ENCODE measurements at places on chromosomes 16 and 17.
A peak's percentile ranks its signal among the peaks of the same experiment; 100 is the strongest.

DNA sequence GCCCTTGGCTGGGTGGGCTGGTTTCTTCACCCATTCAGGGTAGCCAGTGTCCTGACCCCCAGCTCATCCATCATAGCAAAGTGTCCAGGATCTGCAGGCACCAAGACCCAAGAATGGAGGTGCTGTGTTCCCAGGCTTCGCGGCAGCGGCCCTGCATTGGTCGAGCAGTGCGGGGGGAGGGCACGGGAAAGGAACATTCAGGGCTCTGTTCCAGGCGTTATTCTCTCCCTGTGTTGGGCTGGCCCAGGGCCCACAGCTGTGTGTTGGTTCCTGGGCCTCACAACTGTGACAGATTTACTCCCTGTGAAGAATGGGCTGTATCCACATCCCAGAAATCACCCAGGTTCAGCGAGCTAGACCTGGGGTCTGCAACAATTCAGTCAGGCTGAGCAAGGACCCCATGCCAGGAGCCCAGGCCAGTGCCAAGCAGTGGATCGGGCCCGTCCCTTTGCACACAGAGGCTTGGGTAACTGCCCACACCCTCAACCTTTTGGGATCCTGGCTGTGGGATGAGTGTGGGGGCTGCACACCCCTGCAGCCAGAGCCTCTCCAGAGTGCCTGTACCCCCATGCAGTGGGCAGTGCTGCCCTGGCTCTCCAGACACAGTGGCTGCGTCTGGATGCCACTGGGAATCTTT lies 10.0 kb downstream of the GPT2 start:
- no peak for DNase-seq

DNA sequence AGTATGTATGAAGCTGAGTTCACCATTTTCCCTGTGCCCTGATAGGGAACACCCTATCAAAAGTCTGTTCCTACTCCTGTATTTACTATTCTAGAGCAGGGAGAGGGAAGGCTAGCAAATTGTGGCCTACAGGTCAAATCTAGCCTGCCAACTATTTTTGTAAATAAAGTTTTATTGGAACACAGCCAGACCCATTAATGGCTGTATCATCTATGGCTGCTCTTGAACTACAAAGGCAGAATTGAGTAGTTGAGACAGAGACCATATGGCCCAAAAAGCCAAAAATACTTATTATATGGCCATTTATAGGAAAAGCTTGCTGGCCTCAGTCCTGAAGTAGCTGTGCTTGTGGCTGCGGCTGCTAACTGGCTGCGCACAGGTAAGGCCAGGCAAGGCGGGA lies 4.3 kb upstream of the ALDOC start:
- no peak for DNase-seq

DNA sequence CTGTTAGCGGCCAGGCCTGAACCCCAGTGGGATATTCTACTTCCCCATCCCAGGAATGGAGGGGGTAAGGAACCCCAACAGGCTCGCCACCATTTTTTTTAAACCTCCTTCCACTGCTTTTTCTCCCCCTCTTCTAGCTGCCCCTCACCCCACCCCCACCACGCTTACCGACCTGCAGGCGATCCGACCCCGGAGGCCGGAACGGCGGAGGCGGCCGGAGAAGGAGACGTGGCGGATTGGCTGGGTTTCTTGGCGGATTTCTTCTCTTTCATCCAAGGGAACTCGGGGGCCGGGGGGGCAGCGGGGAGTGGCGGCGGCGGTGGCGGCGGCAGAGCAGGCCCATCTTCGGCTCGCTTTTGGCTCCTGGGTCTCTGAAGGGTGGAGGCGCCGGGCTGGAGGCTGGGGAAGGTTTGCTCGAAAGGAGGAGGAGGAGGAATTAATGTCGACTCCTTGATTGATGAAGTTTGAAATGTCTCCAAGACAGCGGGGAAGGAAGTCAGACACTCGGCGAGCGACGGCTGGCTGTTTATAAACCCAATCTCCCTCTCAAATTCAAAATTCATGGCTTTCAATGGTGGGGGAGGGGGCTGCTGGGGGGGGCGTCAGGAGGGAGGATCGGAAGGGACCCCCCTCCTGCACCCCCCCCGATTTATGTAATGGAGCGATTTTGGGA lies 424 bp downstream of the HOXB2 start:
- no peak for DNase-seq

- no peak for DNase-seq
These were observed 387.3 kb downstream of the MAF start for GRCh38 chr16:79213214-79213613.

GRCh38 chr16:84396537-84397008 lies 28.2 kb downstream of the ATP2C2 start:
- no peak for DNase-seq

DNA sequence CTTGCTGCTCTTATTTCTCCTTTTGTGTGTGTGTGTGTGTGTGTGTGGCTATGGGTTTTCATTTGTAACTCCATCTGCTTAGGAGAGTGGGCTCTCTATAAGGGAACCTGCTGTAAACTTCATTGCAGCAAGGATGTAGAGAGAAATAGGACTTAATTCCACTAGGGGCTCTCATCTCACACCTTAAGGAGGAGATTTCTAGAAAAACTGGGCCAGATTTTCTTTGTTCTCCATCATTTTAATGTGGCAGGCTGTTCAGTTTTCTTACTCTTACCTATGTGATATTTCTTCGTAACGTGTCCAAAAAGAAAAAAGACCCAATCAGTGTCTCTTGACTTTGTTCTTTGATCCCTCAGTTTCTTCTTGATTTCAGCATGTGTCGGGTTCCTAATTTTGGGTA lies 4.5 kb upstream of the CASC3 start:
- no peak for DNase-seq

GRCh38 chr16:31128711-31129567 lies 6.6 kb downstream of the PRSS8 start:
- no peak for DNase-seq

- no peak for DNase-seq
These were observed 286.1 kb downstream of the SNX29 start for GRCh38 chr16:12262454-12263180.

GRCh38 chr17:28398280-28398981 lies 7.6 kb downstream of the SLC46A1 start:
- no peak for DNase-seq

- no peak for DNase-seq
These were observed 2.6 kb upstream of the RASD1 start for GRCh38 chr17:17498606-17499301.

- peak; percentile 88 for DNase-seq
These were observed 47.5 kb downstream of the WNT3 start for GRCh38 chr17:46770818-46771560.

DNA sequence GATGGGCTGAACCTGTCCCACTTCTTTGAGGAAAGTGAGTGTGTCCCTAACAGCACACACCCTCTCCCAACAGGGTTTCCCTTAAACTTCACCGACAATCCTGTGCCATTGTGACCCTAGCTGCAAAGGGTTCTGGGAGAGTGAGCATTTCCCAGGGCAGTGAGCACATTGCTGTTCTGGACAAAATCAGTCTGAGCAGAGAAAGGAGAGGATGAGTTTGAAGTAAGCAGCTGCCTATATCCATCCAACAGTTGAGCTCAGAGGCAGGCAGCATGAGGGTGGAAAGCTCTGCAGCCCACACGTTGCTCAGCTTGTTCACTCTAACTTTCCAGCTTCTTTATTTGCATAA lies 296.5 kb upstream of the MAF start:
- no peak for DNase-seq

GRCh38 chr16:12414281-12414680 lies 389.4 kb downstream of the CPPED1 start:
- no peak for DNase-seq

DNA sequence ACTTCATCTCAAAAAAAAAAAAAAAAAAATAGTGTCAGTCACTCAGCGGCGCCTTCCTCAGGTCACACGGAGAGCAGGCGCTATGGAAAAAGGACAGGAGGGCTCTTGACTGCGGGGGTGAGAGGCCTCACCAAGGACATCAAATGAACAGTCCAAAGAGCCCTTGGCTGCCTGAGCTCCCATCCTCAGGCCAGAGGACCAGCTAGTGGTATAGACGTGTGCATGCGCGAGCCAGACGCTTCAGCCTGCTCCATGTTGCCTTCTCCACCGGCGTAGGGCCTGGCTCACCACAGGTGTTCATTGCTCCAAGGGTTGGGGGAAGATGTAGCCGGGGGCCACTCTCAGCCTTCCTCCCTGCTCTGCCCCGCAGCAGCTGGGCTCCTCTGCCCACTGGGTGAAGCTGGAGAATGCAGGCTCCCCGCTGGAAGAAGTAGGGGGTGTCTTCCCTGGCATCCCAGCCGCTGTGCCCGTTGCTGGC lies 65.8 kb upstream of the PLCG2 start:
- no peak for DNase-seq

DNA sequence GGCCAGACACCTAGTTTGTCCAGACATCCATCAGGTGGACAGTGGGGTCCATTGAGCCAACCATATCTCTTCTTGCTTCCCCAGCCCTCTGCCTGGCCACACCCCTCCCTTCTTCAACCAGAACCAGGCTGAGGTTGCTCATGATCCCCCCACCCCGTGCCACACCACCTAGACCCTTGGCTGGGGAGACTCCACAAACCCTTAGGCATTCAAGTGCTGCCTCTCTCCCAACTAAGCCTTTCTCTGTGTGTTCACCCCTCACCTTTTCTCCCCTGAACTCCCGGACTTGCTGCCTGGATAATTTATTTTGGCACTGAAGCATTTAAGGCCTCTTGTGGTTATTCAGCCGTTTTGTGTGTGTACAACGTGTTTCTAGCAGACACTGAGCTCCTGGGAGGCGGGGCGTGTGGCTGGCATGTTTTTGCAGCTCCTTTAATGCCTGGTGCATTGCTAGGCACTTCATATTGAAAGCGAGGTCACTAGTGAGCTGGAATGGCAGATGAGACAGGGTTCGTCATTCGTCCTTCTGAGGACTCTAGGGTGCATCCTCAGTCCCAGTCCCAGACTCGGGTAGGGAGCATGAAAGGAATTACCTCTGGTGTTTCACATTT lies 28.7 kb downstream of the CACNA1G start:
- DNase-seq: no peak

DNA sequence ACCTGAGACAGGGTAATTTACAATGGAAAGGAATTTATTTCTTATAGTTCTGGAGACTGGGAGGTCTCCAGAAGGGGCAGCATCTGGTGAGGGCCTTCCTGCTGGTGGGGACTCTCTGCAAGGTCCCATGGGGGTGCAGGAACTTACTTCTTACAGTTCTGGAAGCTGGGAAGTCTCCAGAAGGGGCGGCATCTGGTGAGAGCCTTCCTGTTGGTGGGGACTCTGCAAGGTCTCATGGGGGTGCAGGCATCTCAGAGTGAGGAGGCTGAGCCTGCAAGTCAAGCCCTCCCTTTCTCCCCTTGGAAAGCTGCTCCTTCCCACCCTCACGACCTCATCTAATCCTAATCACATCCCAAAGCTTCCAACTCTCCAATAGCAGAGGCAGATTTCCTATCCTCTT lies 157.4 kb downstream of the FOXL1 start:
- no peak for DNase-seq

- DNase-seq: no peak
These were observed 77.8 kb downstream of the RTN4RL1 start for GRCh38 chr17:1947229-1947742.

GRCh38 chr17:4956493-4957061 lies 5.7 kb downstream of the ENO3 start:
- DNase-seq: no peak

- no peak for DNase-seq
These were observed 388.8 kb downstream of the ZFHX3 start for GRCh38 chr16:72658888-72659717.
